ENCODE measurements at places on chromosomes 11 and 22.

- no peaks in the 10 kb centered on the region for H3K4me1 ChIP-seq
- DNase-seq, result peak; percentile 63
- no peaks in the 10 kb centered on the region for H3K36me3 ChIP-seq
- H3K27ac ChIP-seq, result no peak overlapping the region
- H3K27me3 ChIP-seq, result no peaks in the 10 kb centered on the region
- H3K4me3 ChIP-seq, result peak overlapping the region; percentile 39
Observed at GRCh38 chr22:42500161-42500835, 19.3 kb downstream of the RRP7A start.

DNA sequence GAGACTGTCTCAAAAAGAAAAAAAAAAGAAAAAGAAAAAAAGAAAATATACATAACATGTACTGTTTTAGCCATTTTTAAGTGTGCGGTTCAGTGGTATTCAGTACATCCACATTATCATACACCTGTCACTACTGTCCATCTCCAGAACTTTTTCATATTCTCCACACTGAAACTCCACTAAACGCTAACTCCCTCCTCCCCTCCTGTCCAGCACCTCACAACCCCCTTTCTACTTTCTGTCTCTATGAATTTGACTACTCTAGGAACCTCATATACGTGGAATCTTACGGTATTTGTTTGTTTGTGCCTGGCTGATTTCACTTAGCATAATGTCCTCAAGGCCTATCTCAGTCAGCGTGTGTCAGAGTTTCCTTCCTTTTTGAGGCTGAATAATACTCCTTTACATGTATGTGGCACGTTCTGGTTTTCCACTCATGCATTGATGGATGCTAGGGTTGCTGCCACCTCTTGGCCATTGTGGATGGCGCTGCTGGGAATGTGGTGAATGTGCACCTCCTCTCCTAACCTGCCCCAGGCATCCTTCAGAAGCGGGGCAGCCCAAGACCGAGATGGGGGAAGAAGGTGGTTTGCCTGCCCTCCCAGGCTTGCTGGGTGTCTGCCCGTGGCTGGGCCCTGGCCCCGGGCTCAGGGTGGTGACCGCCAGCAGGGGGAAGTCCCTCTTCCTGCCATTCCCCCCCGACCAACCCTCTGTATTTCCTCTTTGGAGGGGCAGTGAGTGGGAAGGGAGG, 60.5 kb downstream of the BCR start:
- peaks cover 19% of the 10 kb centered on the region for H3K4me1 ChIP-seq
- no peaks in the 10 kb centered on the region for H3K27me3 ChIP-seq
- no peak overlapping the region for H3K27ac ChIP-seq
- DNase-seq, result no peak

DNA sequence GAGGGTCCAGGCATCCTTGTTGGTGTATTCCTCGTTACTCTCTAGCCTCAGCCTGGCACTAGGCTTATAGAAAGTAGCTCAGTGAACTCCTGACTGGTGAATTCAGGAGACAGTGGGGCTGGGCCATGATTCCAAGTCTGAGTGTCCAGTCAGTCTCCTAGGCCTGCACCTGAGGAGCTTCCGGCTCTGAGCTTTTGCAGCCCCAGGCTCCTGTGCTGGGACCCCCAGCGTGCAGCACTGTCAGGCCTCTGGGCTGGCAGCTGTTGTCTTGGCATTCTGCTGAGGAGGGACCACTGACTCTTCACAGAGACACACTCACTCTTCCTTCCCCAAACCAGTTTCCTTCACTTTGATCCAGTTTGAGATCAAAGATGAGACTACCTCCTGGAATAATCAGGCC, 82.4 kb downstream of the CTTN start:
- DNase-seq, result no peak
- no peaks in the 10 kb centered on the region for H3K36me3 ChIP-seq
- no peak overlapping the region for H3K27ac ChIP-seq
- no peaks in the 10 kb centered on the region for H3K27me3 ChIP-seq

DNA sequence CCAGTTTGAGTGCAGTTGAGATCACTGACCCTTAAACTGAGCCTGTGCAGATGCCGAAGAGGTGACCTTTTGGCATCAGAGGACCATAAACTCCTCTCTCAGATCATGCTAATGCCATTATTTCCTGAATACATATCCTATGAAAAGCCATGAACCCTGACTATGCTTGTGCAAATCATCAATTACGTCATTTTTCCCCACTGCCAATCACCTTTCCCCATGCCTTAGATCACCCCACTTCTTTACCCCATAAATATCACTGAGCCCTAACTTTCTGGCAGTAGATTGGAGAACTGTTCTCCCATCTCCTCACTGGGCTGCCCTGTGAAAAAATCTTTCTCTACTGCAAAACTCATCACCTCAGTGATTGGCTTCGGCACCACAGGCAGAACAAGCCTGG, 32.9 kb downstream of the MTNR1B start:
- peaks cover 6% of the 10 kb centered on the region for H3K4me1 ChIP-seq
- H3K36me3 ChIP-seq, result no peaks in the 10 kb centered on the region
- H3K27me3 ChIP-seq, result no peaks in the 10 kb centered on the region
- no peak overlapping the region for H3K27ac ChIP-seq
- no peak for DNase-seq
- H3K4me3 ChIP-seq, result no peak overlapping the region

DNA sequence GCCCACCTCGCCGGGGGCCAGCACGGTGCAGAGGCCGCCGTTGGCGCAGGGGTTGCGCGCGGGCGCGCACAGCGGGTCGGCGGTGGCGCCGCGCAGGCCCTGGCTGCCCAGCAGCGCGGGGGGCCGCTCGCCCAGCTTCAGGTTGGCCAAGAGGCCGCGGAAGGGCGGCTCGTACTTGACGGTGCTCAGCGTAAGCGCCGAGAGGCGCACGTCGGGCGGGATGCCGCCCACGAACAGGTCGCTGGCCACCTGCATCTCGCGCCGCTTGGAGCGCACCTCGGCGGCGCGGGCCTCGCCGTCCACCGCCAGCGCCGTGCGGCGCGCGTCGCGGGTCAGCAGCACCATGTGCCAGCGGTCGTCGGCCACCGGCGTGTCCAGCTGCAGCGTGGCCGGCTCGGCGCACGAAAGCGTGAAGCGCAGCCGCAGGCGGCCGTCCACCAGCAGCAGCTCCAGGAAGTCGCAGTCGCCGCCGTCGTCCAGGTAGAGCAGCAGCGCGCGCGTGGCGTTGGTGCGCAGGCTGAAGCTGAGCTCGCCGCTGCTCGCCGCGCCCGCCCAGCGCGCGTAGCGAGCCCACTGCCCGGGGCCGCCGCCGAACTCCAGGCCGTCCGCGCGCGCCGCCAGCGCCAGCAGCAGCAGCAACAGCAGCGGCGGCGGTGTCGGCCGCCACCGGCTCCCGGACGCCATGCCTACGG, 9.8 kb downstream of the NRXN2 start:
- peak; percentile 31 for DNase-seq
- no peaks in the 10 kb centered on the region for H3K4me1 ChIP-seq
- no peaks in the 10 kb centered on the region for H3K36me3 ChIP-seq
- H3K4me3 ChIP-seq, result no peak overlapping the region

- H3K27ac ChIP-seq, result no peak overlapping the region
- no peak for DNase-seq
- H3K27me3 ChIP-seq, result no peaks in the 10 kb centered on the region
Observed at GRCh38 chr11:70290361-70291065, 20.0 kb downstream of the PPFIA1 start.

- H3K4me3 ChIP-seq, result no peak overlapping the region
- H3K27ac ChIP-seq, result no peak overlapping the region
- no peaks in the 10 kb centered on the region for H3K27me3 ChIP-seq
- H3K36me3 ChIP-seq, result no peaks in the 10 kb centered on the region
- H3K4me1 ChIP-seq, result no peaks in the 10 kb centered on the region
Observed at GRCh38 chr11:120854988-120855387, 168.9 kb upstream of the TBCEL start.

GRCh38 chr11:118057251-118058145, 19.4 kb upstream of the TMPRSS4 start:
- no peak overlapping the region for H3K27ac ChIP-seq
- no peaks in the 10 kb centered on the region for H3K4me1 ChIP-seq
- H3K36me3 ChIP-seq, result no peaks in the 10 kb centered on the region

DNA sequence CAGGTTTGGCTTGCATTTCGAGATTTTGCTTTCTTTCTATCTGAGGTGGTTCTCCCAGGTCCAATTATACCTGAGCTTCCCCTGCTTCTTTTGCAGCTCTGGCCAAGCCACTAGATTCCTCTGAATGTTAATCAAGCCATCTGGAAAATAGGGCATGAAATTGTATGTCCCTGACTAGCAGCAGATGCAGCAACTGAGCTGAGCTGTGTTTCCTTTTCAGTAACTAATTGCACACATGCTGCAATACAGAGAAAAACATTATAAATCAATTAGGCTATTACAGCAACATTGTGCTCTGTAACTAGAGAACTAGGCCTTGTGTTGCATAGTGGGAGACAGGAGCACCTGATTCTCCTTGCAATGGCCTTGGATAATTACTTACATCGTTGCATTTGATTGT, 408.3 kb downstream of the ETS1 start:
- H3K27ac ChIP-seq, result no peak overlapping the region
- peaks cover 8% of the 10 kb centered on the region for H3K4me1 ChIP-seq
- H3K4me3 ChIP-seq, result no peak overlapping the region
- peak; percentile 59 for DNase-seq
- peaks cover 2% of the 10 kb centered on the region for H3K27me3 ChIP-seq
- no peaks in the 10 kb centered on the region for H3K36me3 ChIP-seq

- no peaks in the 10 kb centered on the region for H3K4me1 ChIP-seq
- no peak for DNase-seq
- no peaks in the 10 kb centered on the region for H3K27me3 ChIP-seq
- no peak overlapping the region for H3K4me3 ChIP-seq
- no peaks in the 10 kb centered on the region for H3K36me3 ChIP-seq
Observed at GRCh38 chr11:113504071-113504470, 28.9 kb upstream of the DRD2 start.

- no peaks in the 10 kb centered on the region for H3K36me3 ChIP-seq
- no peak overlapping the region for H3K4me3 ChIP-seq
- H3K27me3 ChIP-seq, result no peaks in the 10 kb centered on the region
- no peak overlapping the region for H3K27ac ChIP-seq
- H3K4me1 ChIP-seq, result peaks cover 6% of the 10 kb centered on the region
- no peak for DNase-seq
Observed at GRCh38 chr11:112300094-112300786, 39.6 kb upstream of the PLET1 start.

- no peak overlapping the region for H3K27ac ChIP-seq
- H3K27me3 ChIP-seq, result no peaks in the 10 kb centered on the region
- no peak for DNase-seq
- no peaks in the 10 kb centered on the region for H3K4me1 ChIP-seq
Observed at GRCh38 chr11:114713756-114714155, 35.4 kb downstream of the NXPE2 start.

GRCh38 chr22:40818192-40818746, 877 bp downstream of the SLC25A17 start:
- peak overlapping the region; percentile 99 for H3K4me3 ChIP-seq
- DNase-seq, result no peak
- H3K36me3 ChIP-seq, result no peaks in the 10 kb centered on the region
- no peaks in the 10 kb centered on the region for H3K27me3 ChIP-seq
- peak overlapping the region; percentile 93 for H3K27ac ChIP-seq

GRCh38 chr11:5131584-5132335, 6.4 kb downstream of the OR52A5 start:
- no peaks in the 10 kb centered on the region for H3K4me1 ChIP-seq
- H3K4me3 ChIP-seq, result no peak overlapping the region
- H3K36me3 ChIP-seq, result no peaks in the 10 kb centered on the region
- no peaks in the 10 kb centered on the region for H3K27me3 ChIP-seq
- H3K27ac ChIP-seq, result no peak overlapping the region
- DNase-seq, result no peak

DNA sequence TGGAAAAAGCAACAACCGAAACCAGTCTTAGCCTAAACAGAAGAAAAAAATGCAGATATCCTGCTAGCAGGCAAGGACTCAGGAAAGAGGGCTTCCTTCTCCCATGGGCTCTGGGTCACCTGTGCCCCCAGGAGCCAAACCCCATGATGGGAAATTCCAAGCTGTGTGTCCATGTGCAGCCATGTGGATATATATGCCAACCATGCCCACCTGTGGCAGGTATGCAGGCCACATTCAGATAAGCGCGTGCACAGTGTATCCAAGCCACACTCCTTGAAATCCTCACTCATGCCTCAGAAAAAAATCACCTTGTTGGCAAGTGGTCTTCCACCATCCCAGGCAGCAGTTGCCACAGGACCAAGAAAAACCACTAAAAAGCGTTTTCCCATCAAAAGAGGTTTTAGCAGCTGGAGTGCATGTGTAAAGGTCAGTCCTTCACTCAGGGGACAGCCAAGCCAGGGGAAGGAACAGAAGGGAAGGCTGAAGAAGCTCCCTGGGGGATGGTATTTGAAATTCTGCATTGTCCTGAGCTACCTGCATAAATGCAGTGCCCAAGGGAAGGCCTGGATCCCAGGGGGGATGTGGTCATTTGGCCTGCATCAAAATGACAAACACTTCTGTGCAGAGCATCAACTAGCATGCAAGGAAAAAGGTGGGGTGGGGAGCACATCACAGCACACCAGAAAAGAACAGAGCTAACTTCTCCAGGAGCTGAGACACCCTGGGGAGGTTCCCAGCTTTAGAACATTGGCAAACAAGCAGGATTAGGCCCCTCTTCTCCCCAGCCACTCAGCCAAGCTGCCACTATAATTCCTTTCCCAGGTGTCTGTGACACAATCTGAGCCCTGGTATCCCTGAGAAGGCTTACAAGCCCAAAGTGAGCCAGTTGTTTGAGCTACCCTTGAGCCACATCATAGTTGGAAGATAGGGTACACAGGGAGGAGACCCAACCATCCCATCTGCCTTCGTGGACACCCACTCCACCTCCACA, 76.2 kb downstream of the GALNT18 start:
- H3K4me3 ChIP-seq, result no peak overlapping the region
- no peaks in the 10 kb centered on the region for H3K36me3 ChIP-seq
- H3K4me1 ChIP-seq, result no peaks in the 10 kb centered on the region
- H3K27ac ChIP-seq, result no peak overlapping the region
- no peaks in the 10 kb centered on the region for H3K27me3 ChIP-seq

DNA sequence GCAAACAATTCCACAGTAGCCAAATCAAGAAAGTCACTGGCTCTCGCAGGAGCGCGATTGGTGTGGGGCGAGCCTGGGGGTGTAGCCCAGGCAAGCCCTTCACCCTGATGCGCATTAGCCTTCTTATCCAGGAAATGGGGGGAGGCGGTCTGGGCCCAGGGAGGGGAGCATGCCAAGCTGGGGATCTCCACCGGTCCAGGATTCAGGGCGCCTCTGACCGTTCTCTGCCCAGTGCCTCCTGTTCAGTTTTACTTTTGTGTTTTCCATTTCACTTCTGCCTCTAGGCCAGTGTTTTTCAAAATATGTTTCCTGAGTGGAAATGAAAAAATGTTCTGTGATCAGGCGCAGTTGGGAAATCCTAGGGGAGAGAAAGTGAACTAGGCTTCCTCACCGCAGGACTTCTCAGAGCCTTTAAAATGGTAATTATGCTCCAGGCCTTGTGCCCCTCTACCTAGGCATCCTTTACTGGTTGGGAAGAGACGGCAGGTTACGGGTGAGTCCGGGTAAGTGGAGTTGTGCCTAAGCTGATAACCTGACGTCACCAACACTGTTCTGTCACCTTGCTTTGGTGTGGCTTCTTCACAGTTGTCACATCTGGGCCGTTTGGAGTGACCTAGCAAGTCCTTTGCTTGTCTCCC, 18.4 kb downstream of the LRP5 start:
- no peak for DNase-seq
- peaks cover 4% of the 10 kb centered on the region for H3K4me1 ChIP-seq
- H3K4me3 ChIP-seq, result no peak overlapping the region
- H3K36me3 ChIP-seq, result no peaks in the 10 kb centered on the region

Measured in fibroblast of lung (primary cell).